Endothelial cell of umbilical vein (primary cell): ENCODE measurements at places on chromosomes 2 and 18. TPM values are rescaled to one million over a fixed set of nuclear protein-coding genes. Genes with fewer than 3 reads are reported as not detected.

Gene TMEM198
- total RNA-seq = not detected in 2 replicates

Gene NCKAP1
- 121 and 130 TPM in 2 replicates for total RNA-seq

Gene DNER
- not detected in 2 replicates for total RNA-seq

Gene SRBD1
- total RNA-seq = 12.5 and 12.9 TPM in 2 replicates

Gene ASXL3
- total RNA-seq = 0.27 and 1.7 TPM in 2 replicates

Gene IL1R1
- 2.9 and 5.5 TPM in 2 replicates for total RNA-seq

Gene REG3A
- total RNA-seq = not detected in 2 replicates

Gene ANKRD29
- 1.2 and 2.6 TPM in 2 replicates for total RNA-seq

Gene CRIM1
- total RNA-seq = 649 and 675 TPM in 2 replicates

Gene SOS1
- 29.3 and 32.5 TPM in 2 replicates for total RNA-seq

Gene MERTK
- 37.3 TPM in 2 replicates for total RNA-seq

Gene LBX2
- total RNA-seq = 3.8 and 4.3 TPM in 2 replicates

Gene MRO
- total RNA-seq = not detected in 2 replicates

Gene PPP1R1C
- 0.55 TPM in 1 of 2 replicates, not detected in the other for total RNA-seq

Gene KHK
- 3.7 and 4.4 TPM in 2 replicates for total RNA-seq

Gene NLRC4
- not detected in 2 replicates for total RNA-seq

Gene KCNS3
- total RNA-seq = 1.5 and 2.4 TPM in 2 replicates

Gene SH2D6
- 0.39 and 0.53 TPM in 2 replicates for total RNA-seq

Gene MYCN
- 3.6 and 6.8 TPM in 2 replicates for total RNA-seq

Gene OSBPL6
- total RNA-seq = 2.3 TPM in 2 replicates

Gene GPR155
- total RNA-seq = 1.5 and 1.7 TPM in 2 replicates

Gene SMCHD1
- 36.2 and 39.9 TPM in 2 replicates for total RNA-seq

Gene LONRF2
- not detected in 2 replicates for total RNA-seq

Gene GKN2
- not detected in 2 replicates for total RNA-seq

Gene CRYGC
- not detected in 2 replicates for total RNA-seq

Gene THUMPD2
- total RNA-seq = 8.2 and 8.9 TPM in 2 replicates

Gene RTP5
- total RNA-seq = not detected in 2 replicates

Gene PIK3C3
- total RNA-seq = 45.8 and 47.3 TPM in 2 replicates

Gene NAPG
- total RNA-seq = 34.1 and 34.7 TPM in 2 replicates

Gene DYNAP
- total RNA-seq = not detected in 2 replicates

Gene OSR1
- total RNA-seq = not detected in 2 replicates
